ENCODE measurements at places on chromosomes 5 and 9. TPM values are rescaled to one million over a fixed set of nuclear protein-coding genes. Genes with fewer than 3 reads are reported as not detected.

Gene C1QTNF3
- total RNA-seq = 1.2 TPM

Gene C5orf22
- total RNA-seq = 20.0 TPM

Gene GABRB2
- total RNA-seq = under 0.01 TPM

Gene MSX2
- 1.3 TPM for total RNA-seq

Gene VPS13A
- total RNA-seq = 27.2 TPM

Gene TYRP1
- 0.17 TPM for total RNA-seq

Gene CMBL
- total RNA-seq = 14.4 TPM

Gene SOWAHA
- 0.17 TPM for total RNA-seq

Gene NUDT12
- total RNA-seq = 15.4 TPM

Data from fibroblast of lung (primary cell).